Activated naive CD8-positive, alpha-beta T cell treated with anti-CD3 and anti-CD28 coated beads for 36 hours (primary cell): ENCODE measurements at places on chromosomes 16 and 17. TPM values are rescaled to one million over a fixed set of nuclear protein-coding genes. Genes with fewer than 3 reads are reported as not detected.

DNA sequence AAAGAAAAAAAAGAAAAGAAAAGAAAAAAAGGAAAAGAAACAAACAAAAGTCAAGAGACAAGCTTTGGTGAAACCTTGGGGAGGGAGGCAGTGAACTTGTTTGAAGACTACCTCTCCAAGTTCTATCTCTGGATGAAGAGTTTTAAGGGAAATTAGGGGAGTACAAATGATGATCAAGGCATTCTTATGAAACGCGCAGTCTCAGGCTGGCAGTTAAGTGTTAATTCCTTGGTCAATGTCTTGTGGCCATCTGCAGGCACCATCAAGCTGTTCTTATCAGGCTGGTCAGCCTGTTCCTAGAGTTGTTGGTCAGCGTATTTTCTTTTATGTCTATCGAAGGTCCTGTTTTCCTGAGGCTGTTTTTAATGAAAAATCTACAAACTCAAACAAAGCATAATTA, 8.2 kb upstream of the DRG2 start:
- peaks cover 23% of the 10 kb centered on the region for H3K27me3 ChIP-seq
- no peak for DNase-seq
- no peaks in the 10 kb centered on the region for H3K4me1 ChIP-seq
- H3K4me3 ChIP-seq, result no peak overlapping the region
- H3K36me3 ChIP-seq, result no peaks in the 10 kb centered on the region

DNA sequence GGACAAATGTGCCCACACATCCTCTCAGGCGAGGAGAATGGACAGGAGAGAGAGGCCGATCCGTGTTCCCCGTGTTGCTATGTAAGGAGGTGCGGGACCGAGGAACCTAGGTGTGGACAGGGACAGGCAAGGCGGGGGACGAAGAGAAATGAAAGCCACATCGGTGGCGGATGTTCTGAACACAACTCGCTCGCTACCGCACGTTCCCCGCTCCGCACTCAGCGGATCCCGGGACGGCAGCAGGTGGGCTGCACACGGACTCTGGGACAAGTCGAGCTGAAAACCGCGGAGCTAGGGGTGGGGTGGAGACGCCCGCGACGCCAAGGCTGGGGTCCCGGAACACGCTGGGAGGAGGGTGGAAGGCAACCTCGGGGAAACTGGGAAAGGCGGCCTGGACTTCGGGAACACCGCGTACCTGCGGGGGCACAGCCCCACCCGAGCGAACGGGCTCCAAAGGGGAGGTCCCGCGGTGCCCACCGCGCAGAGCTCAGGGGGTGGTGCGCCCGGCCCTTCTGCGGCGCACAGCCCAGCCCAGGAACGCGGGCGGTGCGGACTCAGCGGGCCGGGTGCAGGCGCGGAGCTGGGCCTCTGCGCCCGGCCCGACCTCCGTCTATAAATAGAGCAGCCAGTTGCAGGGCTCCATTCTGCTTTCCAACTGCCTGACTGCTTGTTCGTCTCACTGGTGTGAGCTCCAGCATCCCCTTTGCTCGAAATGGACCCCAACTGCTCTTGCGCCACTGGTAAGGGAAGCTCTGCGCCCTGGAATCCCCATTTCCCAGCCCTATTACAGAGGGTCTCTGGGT, at the start of gene MT1E:
MT1E (plus strand) TSS at position 642 of the 803 bp plus-strand sequence; CDS start at position 713, 71 bp downstream.
- peaks cover 40% of the 10 kb centered on the region for H3K27me3 ChIP-seq
- DNase-seq, result peak; percentile 82
- peaks cover 17% of the 10 kb centered on the region for H3K4me1 ChIP-seq
- H3K27ac ChIP-seq, result peak within 1 kb of the TSS; percentile 80
- H3K36me3 ChIP-seq, result peaks cover 1% of the 10 kb centered on the region
- H3K4me3 ChIP-seq, result peak within 1 kb of the TSS; percentile 84

GRCh38 chr17:44200478-44201155, 933 bp upstream of the ATXN7L3 start:
- H3K36me3 ChIP-seq, result peaks cover 4% of the 10 kb centered on the region
- no peak for DNase-seq
- peaks cover 42% of the 10 kb centered on the region for H3K4me1 ChIP-seq
- peak overlapping the region; percentile 94 for H3K27ac ChIP-seq
- peak overlapping the region; percentile 89 for H3K4me3 ChIP-seq
- H3K27me3 ChIP-seq, result no peaks in the 10 kb centered on the region

DNA sequence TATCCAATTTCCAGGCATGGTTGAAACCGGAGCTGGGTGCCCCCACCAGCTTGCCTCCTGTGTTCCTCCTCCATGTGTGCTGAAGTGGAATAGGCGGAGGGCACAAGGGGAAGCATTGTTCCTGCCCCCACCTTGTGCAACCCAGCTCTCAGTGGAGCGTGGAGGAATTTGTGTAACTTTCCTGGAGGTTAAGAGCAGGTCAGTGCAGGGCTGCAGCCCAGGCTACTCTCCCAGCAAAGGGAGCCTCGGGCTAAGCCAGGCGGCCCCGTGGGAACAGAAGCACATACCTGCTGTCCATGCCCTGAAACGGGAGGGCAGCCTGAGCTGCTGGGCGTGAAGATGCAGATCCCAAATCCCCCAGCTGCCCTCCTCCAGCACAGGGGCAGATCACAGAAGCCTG, 158.8 kb upstream of the LHX1 start:
- no peak for DNase-seq
- H3K4me1 ChIP-seq, result no peaks in the 10 kb centered on the region
- H3K4me3 ChIP-seq, result no peak overlapping the region
- H3K27ac ChIP-seq, result no peak overlapping the region

DNA sequence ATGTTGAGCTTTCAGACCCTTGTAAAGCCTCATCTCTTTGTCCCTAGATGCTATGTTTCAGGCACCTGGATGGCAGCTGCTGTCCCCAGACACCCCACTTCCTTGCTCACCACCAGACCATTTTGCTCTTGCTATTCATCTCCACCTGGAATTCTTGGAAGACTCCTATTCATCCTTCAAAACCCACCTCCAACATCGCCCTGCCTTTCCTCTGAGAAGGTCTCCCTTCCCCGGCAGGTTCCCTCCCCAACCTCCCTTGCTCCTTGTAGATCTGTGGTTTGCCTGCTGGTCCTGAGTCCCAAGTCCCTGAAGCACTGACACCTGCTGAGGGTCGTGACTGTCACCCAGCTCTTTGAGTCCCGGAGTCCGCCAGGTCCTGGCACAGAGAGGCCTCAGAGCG, 9.9 kb downstream of the ZNF469 start:
- H3K27me3 ChIP-seq, result no peaks in the 10 kb centered on the region
- no peaks in the 10 kb centered on the region for H3K4me1 ChIP-seq
- no peak overlapping the region for H3K4me3 ChIP-seq
- H3K27ac ChIP-seq, result no peak overlapping the region

- no peak for DNase-seq
- no peaks in the 10 kb centered on the region for H3K36me3 ChIP-seq
- H3K4me1 ChIP-seq, result no peaks in the 10 kb centered on the region
- peaks cover 4% of the 10 kb centered on the region for H3K27me3 ChIP-seq
- no peak overlapping the region for H3K4me3 ChIP-seq
Observed at GRCh38 chr17:52823155-52823554, 664.6 kb upstream of the CA10 start.

- no peak overlapping the region for H3K27ac ChIP-seq
- DNase-seq, result no peak
- H3K27me3 ChIP-seq, result peaks cover 4% of the 10 kb centered on the region
- H3K4me3 ChIP-seq, result no peak overlapping the region
Observed at GRCh38 chr17:57459286-57459915, 203.1 kb downstream of the MSI2 start.

- H3K27me3 ChIP-seq, result no peaks in the 10 kb centered on the region
- DNase-seq, result no peak
- H3K27ac ChIP-seq, result no peak overlapping the region
- peaks cover 10% of the 10 kb centered on the region for H3K4me1 ChIP-seq
- no peak overlapping the region for H3K4me3 ChIP-seq
- H3K36me3 ChIP-seq, result peaks cover 21% of the 10 kb centered on the region
Observed at GRCh38 chr17:67127925-67128324, 83.6 kb downstream of the CACNG1 start.

DNA sequence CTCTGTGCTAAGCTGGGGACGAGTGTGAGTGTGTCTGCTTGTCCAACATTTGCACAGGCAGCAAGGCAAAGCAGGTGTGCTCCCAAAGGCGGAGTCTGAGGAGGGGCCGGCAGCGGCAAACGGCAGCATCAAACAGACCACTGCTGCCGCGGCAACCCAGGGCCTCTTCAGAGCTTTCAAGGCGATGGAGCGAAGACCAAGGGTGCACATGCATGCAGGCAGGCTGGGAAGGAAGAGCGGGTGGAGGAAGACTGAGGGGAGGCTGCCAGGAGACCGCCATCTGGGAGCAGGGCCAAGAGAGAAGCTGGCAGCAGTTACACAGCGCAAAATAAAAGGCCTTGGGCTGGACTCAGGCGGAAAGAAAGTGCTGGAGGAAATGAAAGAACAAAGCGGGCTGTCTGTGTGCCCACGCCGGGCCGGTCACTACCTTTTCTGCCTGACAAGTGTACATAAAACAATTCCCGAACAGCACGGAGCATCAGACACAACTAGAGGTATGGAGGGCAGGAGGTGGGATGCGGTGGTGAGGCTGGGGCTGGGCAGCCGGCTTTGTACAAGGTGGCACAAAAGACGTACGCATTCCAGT, 8.5 kb downstream of the TIMM22 start:
- H3K27ac ChIP-seq, result peak overlapping the region; percentile 47
- H3K4me3 ChIP-seq, result peak overlapping the region; percentile 22
- peaks cover 12% of the 10 kb centered on the region for H3K4me1 ChIP-seq
- no peaks in the 10 kb centered on the region for H3K27me3 ChIP-seq

DNA sequence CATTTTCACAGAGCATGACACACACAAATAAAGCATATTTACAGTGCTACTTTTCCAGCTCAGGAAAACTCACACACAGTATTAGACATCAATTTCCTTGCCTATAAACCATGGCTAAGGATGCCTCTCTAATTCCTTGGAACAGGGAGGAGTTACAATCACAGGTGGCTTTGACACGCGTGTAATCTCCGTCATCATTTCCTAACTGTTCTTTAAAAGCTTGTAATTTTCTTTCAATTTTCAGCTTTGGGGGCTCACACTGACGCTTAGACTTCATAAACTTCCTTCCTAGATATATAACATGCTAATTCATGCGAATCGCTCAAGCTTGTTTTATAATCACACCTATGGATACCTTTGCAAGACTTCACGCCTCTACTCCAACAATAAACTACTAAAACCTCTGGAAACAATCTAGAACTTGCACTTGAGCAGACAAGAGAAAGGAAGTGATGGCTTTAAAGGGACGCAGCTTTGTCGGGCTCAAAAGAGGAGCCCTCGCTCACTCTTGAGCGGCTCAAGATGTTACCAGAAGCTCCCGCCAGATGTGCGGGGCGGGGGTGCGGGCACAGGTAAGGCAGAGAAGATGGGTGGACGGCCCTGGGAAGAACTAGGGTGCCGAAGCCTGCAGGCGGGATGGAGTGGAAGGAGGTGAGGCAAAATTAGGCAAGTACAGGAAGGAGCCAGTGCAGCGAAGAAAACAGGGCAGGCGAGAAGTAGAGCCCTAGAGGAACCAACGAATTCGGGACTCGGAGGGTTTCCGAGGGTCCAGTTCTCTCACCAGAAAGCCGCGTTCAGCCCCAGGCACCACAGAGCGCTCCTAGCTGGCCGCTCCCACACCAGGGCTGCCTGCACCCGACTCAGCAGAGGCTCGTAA, 631 bp downstream of the RETREG3 start:
- no peak for DNase-seq
- peak overlapping the region; percentile 94 for H3K27ac ChIP-seq
- H3K36me3 ChIP-seq, result peaks cover 22% of the 10 kb centered on the region

- peaks cover 5% of the 10 kb centered on the region for H3K4me1 ChIP-seq
- no peaks in the 10 kb centered on the region for H3K27me3 ChIP-seq
- H3K27ac ChIP-seq, result no peak overlapping the region
Observed at GRCh38 chr16:4376126-4376892, 4.7 kb downstream of the VASN start.

GRCh38 chr17:19513897-19514488, 19.7 kb upstream of the SLC47A1 start:
- no peaks in the 10 kb centered on the region for H3K27me3 ChIP-seq
- no peak overlapping the region for H3K4me3 ChIP-seq

GRCh38 chr16:23134274-23134673, 15.0 kb downstream of the USP31 start:
- no peak overlapping the region for H3K4me3 ChIP-seq
- H3K27me3 ChIP-seq, result no peaks in the 10 kb centered on the region
- peaks cover 34% of the 10 kb centered on the region for H3K36me3 ChIP-seq
- H3K27ac ChIP-seq, result no peak overlapping the region
- peaks cover 17% of the 10 kb centered on the region for H3K4me1 ChIP-seq

DNA sequence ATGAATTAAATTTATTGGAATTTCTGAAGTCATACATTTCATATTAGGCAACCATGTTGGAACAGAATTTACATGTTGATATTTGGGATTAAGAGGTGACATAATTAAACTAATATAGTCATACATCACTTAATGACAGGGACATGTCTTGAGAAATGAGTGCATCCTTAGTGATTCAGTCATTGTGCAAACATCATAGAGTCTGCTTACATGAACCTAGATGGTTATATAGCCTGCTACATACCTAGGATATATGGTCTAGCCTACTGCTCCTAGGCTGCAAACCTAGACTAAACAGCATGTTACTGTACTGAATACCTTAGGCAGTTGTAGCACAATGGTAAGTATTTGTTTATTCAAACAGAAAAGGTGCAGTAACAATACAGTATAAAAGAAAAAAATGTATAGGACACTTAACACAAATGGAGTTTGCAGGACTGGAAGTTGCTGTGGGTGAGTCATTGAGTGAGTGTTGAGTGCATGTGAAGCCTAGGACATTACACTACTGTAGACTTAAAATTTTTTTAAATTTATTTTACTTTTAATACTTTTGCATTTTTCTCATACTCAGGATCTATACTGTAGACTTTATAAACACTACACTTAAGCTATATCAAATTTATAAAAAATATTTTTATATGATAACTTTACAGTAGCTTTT, 85.6 kb downstream of the OMG start:
- no peak overlapping the region for H3K27ac ChIP-seq
- no peaks in the 10 kb centered on the region for H3K36me3 ChIP-seq
- no peaks in the 10 kb centered on the region for H3K4me1 ChIP-seq
- DNase-seq, result no peak
- H3K27me3 ChIP-seq, result no peaks in the 10 kb centered on the region

GRCh38 chr17:34254651-34255380, at the start of gene CCL2:
TSS of gene CCL2 (plus strand) at chr17:34255285. CDS start at chr17:34255350, 65 bp downstream.
- no peaks in the 10 kb centered on the region for H3K36me3 ChIP-seq
- H3K4me3 ChIP-seq, result no peak within 1 kb of the TSS
- peaks cover 6% of the 10 kb centered on the region for H3K4me1 ChIP-seq
- peaks cover 30% of the 10 kb centered on the region for H3K27me3 ChIP-seq
- H3K27ac ChIP-seq, result no peak within 1 kb of the TSS
- no peak for DNase-seq

- no peaks in the 10 kb centered on the region for H3K4me1 ChIP-seq
- no peak overlapping the region for H3K27ac ChIP-seq
- H3K36me3 ChIP-seq, result peaks cover 12% of the 10 kb centered on the region
- no peak for DNase-seq
Observed at GRCh38 chr17:82568997-82569393, 49.5 kb downstream of the FOXK2 start.

The ABCA6 gene
- total RNA-seq, result 0.10 TPM

The CIAO2B gene
- total RNA-seq, result 152 TPM

The CLEC19A gene
- not detected for total RNA-seq

The FAM20A gene
- total RNA-seq, result not detected

The SHISA9 gene
- not detected for total RNA-seq

The CMTM2 gene
- total RNA-seq, result not detected

The NOTUM gene
- 0.36 TPM for total RNA-seq

The CALB2 gene
- not detected for total RNA-seq

The CORO1A gene
- total RNA-seq, result 977 TPM
